ENCODE measurements at places on chromosomes 5 and 9.
A peak's percentile ranks its signal among the peaks of the same experiment; 100 is the strongest.

- peak; percentile 34 for DNase-seq
These were observed 188.4 kb downstream of the SNCAIP start for GRCh38 chr5:122500245-122501088.

GRCh38 chr5:146944764-146945616 is 66.4 kb upstream of the PPP2R2B start:
- DNase-seq, result no peak

- DNase-seq, result no peak
These were observed 181.3 kb downstream of the RAB3C start for GRCh38 chr5:58764199-58764598.

DNA sequence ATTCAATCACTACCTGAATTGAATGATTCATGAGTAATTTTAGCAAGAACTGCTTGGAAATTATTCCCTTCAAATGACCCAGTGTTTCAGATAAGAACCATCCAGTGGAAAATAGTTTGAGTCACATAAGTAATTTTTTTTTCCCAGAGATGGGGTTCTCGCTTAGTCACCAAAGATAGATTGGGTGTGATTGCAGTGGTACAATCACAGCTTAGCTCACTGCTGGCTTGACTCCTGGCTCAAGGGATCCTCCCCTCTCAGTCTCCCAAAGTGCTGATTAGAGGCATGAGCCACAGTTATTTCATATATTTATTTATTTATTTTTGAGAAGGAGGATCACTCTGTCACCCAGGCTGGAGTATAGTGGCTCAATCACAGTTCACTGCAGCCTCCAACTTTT is 574.5 kb upstream of the ARRDC3 start:
- no peak for DNase-seq

GRCh38 chr9:70412832-70413463 is 1.5 kb downstream of the KLF9 start:
- peak; percentile 56 for DNase-seq

- DNase-seq, result no peak
These were observed 159.7 kb downstream of the TLE1 start for GRCh38 chr9:81529556-81530193.

GRCh38 chr9:75231167-75231566 is 142.9 kb downstream of the OSTF1 start:
- no peak for DNase-seq

- no peak for DNase-seq
These were observed 977 bp downstream of the MGAT4B start for GRCh38 chr5:179805529-179806249.

DNA sequence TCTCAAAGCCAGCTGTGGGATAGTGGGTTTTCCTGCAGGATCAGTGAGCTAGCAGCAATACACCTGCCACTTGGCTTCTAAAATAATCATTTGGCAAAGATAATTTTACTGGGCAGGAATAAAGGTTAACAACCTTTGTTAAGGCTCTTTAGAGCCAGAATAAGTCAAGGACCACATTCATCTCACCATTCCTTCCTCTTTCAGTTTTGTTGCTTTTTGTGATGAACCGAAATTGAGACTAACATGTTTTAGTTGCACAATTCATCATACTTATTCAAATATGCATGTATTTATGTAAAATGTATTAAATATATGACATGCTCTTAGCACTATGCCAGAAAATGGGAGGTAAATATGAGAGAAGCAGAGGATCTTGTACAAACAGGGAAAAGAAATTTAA is 824.4 kb upstream of the TYRP1 start:
- peak; percentile 73 for DNase-seq

GRCh38 chr5:174323878-174324281 is 278.4 kb downstream of the NSG2 start:
- no peak for DNase-seq
